Left cardiac atrium (tissue), 4 donors: ENCODE measurements at places on chromosomes 2 and 18. TPM values are rescaled to one million over a fixed set of nuclear protein-coding genes. Genes with fewer than 3 reads are reported as not detected.

DNA sequence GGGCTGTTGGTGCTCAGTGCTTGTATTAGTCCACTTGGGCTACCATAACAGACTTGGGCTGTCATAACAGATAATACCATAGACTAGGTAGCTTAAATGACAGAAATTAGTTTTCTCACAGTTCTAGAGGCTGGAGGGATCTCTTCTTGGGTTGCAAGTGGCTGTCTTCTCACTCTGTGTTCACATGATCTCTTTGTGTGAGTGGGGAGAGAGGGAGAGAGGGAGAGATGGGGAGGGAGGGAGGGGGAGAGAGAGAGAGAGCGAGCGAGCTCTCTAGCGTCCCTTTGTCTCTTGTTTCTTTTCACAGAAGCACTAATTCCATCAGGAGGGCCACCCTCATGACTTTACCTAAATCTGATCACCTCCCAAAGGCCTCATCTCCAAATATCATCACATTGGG lies 4.5 kb upstream of the XRCC5 start:
- no peak for DNase-seq

GRCh38 chr2:85212841-85213240 lies 79.6 kb downstream of the TCF7L1 start:
- DNase-seq, result no peak

DNA sequence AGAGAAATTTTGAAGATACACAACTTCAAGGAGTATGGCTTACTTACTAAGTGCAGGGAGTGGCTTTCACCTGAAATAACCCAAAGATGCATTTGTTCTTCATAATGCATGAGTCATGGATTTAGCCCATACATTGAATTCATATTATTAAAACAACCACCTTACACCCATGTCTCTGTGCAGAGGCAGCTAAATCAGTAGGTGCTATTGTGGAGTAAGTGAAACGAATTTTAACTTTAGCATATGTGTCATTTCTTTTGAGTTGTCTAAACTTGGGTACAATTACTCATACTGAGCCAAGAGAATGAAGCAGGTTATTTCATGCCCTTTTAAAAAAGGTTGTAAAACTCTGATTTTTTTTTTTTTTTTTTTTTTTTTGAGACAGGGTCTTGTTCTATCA lies 11.0 kb upstream of the ANKRD29 start:
- DNase-seq, result no peak

The METAP1D gene
- 5.4 TPM for total RNA-seq

The MGAT4A gene
- 28.2 TPM for total RNA-seq

DNA sequence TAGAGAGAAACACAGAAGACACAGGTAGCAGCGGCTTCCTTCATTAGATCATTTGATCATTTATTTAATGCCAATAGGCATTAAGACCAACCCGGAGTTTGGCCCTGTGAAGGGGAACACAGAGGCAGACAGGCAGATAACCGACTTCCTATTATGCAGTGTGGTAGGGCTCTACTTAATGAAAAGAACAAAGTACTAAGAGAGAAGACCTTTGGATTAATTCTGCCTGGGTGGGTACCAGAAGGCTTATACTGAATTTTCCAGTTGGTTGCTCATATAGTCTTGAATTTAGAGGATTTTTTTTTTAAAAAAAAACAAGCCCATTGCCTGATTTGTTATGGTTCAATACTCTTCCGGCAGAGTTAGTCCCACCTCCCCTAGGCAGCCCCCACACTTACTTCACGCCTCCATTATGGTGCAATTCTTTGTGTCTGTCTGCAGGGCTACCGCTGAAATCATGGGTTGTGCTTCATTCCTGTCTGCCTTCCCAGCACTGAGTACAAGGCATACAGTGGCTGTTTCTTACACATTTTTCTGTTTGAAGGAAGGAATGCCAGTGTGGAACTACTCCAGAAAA lies 244.3 kb upstream of the APCDD1 start:
- DNase-seq, result no peak

DNA sequence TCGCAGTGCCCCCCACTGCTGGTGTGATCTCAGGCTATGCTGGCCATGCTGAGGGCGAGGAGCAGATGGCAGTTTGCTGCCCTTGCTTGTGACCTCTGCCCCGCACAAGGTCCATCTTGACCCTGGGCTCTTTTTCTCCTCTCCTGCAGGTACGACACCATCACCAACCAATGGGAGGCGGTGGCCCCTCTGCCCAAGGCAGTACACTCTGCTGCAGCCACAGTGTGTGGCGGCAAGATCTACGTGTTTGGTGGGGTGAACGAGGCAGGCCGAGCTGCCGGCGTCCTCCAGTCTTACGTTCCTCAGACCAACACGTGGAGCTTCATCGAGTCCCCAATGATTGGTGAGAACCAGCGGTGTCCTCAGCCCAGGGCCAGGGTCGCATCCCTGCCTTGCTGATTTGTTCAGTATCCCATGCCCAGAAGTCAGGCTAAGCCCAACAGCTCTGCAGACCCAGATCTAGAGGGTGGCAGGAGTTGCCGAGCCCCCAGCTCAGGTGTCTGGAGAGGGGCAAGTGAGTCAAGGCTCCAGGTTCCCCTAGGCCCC lies 223.8 kb downstream of the ATAD2B start:
- DNase-seq, result no peak

DNA sequence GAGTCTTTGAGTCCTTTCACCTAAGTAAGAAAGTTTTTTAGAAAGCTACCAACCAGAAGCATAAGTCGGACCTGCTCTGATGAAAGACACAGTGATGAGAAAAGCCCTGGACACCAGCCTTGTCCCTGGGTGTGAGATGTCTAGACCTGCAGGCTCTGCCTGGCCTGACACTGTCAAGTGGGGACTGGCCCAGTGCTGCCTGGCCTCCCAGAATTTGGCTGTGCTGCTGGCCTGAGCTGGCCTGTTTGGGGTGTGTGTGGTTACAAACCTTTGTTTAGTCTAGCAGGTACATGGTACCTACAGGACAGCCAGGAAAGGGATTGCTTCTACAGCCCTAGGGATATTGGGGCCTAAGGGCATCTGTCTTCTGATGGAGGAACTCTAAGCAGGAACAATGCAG lies 48.3 kb downstream of the ASB1 start:
- DNase-seq, result no peak

- no peak for DNase-seq
These were observed 349.9 kb downstream of the THSD7B start for GRCh38 chr2:137115081-137115794.

DNA sequence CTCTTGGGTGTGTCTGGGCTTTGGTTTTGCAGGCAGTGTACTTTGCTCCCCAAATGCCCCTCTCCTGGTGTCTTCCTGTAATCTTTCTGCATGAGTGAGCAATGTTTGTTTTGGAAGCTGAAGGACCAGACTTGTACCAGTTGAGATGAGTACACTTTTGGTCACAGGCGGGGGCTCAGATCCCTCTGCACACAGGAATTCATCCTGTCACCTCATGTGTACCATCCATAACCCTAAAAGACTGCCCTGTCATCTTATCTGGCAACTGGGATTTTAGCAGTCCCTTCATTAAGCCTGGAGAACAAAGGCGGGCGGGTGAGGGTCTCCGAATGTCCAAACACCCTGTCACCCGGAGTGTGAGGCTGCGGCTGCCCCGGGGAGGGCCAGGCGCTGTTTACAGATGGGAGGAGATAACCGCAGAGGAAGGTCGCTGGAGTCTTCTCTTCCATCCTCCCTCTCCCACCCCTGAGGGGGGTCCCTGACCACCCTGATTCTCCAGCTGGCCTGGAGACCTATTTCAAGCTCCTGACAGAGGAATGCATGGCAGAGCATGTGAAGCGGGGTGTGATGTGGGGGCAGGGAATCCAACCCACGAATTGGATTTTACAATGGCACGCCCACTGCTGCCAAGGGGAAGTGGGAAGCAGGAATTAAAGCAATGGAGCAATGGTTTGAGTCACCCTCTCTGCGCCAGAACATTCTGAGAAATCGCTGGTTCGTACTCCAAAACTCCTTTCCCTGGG lies 158.2 kb upstream of the MYCN start:
- no peak for DNase-seq

The TUBB8B gene
- total RNA-seq, result not detected

The WDR7 gene
- total RNA-seq, result 23.2 TPM

- no peak for DNase-seq
These were observed 6.2 kb downstream of the ST8SIA5 start for GRCh38 chr18:46750626-46751025.
